T-helper 9 cell (primary cell): ENCODE measurements at places on chromosomes 1 and 21.
A peak's percentile ranks its signal among the peaks of the same experiment; 100 is the strongest.

DNA sequence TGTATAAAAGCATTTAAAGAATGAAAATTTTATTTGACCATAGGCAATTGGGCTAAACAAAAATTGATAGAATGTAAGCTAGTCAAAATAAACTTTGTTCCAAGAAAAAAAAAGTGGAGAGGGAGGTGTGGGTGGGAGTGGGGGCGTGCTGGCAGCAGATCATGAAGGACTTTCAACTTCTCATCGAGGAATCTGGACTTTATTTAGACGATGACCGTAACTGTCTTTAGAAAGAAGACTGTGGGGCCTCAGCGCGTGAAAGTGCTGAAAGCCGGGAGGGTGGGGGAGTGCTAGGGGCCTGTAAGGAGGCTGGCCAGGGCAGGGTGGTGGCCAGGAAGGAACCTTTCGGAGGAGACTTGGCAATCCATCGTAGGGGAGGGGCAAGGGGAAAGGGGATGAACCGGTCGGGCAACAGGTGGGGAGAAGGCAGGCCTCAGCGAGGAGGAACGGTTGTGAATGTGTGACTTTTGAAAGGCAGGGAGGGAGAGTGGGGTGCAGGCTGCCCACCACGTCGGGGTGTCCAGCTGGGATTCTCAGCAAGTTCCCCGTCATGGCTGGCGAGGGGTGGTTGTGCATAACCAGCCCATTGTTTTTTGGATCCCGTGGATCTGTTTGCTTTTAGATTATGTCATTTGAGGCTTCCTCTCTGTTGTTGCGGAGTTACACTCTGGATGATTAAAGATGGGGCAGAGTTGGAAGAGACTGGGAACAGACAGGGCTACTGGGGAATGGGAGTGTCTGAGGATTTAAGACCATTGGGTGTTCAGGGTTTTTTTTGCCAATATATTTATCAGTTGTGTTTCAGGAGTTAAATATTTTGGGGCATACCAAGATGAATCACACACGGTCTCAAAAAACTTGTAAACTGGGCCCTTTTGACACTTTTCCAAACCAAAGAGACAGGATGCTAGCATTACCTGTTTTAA lies 35.5 kb downstream of the HUNK start:
- DNase-seq: no peak

DNA sequence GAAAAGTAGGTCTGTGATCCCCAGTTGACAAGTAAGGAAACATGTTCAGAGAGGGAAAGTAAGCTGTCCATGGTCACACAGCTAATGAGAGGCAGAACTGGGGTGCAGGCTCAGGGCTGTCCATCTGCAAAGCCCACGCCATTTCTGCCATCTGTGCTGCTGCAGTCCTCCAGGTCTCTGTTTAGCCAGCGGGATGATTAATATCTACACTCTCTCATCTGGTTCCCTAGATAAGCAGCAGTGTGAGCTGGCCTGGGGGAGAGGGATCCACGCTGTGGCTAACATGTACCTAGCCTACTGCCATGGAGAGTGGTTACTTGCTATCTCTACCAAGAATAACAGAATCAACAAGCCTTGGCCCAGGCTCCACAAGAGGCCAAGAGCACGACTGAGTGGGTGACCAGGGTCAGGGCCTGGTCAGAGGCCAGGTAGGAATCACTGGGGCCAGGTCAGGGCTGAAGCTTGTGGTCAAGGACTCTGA lies 75.2 kb downstream of the TRABD2B start:
- DNase-seq: no peak

DNA sequence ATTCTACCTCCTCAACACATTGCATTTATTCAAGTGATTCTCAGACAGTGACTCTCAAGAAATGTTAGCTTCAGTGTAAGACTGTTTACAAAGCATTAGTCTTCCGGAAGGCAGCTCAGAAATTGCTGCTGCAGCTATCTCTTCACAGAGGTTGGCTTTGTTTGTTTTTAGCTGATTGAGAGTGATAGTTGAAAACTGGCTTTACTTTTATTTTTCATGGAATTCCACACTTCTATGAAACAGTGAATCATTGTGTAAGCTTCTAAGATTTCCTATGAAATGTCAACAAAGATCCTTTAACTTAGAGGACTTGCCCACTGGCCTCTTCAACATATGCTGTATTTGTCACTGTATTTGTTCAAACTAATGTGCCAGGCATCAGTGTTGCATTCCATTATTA lies 121.3 kb downstream of the TNNI3K start:
- no peak for DNase-seq

GRCh38 chr1:47569681-47570470 lies 132.0 kb downstream of the FOXD2 start:
- no peak for DNase-seq

- DNase-seq: no peak
Observed at GRCh38 chr21:41973861-41974751, 20.3 kb upstream of the C2CD2 start.

DNA sequence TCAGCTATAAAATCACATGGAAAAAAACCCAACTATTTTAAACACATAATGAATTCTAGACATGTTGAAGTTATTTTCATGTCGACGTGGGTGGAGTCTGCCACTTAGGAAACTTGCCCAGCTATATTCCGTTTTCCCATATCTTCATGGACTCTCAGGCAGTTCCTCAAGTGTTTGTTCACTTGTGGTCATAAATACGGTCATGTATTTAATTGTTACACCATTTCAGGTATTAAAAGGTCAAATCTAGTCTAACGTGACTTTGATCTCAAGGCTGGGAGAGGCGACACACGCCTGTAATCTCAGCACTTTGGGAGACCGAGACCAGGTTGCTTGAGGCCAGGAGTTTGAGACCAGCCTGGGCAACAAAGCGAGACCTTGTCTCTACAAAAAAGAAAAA lies 346.9 kb downstream of the PBX1 start:
- DNase-seq: no peak

GRCh38 chr1:207815466-207815865 lies 63.6 kb downstream of the CD46 start:
- DNase-seq: no peak

GRCh38 chr21:37983336-37984095 lies 67.3 kb upstream of the KCNJ6 start:
- DNase-seq: no peak

DNA sequence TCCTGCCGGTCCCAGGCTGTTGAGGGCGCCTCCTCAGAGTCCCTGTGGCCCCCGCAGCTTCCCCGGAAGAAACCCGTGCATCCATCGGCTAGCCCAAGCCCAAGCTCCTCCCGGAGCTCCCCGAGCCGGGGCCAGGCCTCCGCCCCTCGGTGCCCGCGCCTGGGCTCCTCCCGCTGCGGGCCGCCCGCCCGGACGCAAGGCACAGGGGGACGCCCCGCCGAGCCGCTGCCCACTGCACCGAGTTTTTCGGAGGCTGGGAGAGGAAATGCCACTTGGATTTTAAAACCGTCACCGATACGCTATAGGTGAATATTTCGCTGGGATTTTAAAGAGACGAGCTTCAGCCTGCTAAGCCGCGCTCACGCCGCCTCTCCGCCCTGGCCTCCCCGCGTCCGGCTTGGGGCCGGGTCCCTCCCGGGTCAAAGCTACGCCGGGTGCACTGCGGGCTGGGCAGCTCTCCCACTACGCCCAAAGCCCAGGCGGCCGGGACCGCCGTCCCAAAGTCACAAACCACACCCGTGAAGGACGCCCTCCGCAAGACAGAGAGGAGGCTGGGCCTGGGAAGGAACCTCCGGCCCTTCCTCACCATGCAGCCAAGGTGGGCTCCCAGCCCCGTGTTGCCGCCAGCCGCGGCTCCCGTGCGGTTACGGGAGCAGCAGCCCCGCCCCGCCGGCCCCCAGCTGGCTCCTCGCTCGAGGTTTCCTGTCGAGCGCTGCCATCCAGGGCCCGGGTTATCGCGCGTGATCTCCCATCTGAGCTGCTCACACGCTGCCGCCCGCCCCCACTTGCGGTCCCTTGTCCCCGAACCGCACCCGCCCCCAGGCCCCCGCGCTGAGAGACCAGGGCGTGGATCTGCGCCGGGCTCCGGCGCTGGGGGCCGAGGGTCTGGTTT lies 63.2 kb downstream of the CD247 start:
- DNase-seq: peak; percentile 79

DNA sequence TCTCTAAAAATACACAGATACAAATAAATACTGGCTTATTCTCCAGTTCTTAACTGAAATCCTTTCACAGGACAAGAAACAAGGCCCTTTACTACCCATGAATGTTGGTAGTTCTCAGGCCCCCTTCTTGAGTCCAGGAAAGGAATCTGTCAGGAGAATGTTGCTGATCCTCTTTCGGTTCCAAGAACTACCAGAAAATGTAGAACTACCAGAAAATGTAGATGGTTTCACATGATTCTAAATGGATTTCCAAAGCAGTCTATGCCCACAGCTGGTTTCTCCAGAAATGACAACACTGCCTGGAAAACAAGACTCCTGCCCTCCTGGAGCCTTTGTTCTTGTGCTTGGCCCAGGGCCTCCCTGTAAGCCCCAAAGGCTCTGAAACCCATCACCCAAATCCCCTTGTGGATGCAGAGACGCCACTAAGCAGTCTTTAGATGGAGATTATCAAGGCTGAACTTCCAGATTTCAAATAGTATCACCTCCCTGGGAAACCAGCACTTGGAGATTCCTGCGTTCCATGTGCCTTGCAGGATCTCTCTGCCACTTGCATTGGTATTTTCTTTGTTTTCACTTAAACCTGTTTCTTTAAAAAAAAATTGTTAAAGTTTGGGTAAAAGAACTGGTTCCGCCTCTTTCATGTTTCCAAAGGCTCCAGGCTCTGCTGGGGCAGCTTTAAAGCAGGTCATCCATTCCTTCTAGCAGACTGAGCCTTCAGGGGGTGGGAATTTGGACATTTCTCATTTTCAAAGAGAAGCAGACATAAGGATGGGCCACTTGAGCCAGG lies 53.4 kb downstream of the MAN1C1 start:
- DNase-seq: no peak

DNA sequence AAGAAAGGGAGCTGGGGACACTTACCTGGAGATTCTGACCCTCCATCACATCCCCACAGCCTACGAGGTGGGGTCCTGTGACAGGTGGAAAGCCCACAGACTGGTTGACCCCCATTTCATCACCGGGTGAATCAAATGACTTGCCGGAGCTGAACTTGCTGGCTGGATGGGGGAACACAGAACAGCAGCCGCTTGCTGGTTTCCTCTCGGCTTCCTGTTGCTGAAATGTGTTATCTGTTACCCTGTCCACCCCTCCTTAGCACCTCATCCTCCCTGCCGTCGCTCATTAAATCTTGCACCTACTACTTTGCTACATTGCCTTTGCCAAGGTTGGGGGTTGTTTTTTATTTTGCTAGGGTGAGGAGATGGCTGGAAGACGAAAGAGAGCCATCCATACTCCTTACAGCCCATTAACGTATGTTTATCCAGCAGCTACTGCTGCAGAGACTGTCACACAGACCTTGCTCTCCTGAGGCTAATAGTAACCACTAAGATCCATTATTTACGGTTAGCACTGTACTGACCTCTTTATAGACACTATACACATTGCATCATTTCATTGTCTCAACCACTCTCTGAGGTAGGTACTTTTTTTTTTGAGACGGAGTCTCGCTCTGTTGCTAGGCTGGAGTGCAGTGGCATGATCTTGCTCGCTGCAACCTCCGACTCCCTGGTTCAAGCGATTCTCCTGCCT lies 7.0 kb downstream of the PAFAH2 start:
- DNase-seq: peak; percentile 14

DNA sequence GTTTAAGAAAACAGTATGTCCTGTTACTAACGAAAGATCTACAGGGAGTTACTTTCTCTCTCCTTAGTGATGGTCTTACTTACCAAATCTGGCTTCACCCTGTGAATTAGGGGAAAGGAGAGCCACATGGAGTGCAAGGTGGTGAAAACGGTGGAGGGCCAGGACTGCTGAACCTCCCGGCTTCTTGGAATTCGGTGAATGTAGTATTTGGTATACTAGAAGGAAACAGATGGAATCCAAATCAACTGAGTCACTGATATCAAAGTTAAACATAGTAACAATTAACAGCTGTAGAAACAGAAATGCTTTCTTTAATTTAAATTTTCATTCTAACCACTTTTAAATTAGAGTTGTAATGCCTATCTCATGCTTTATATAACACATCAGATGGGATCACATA lies 45.7 kb downstream of the ALG14 start:
- DNase-seq: no peak

DNA sequence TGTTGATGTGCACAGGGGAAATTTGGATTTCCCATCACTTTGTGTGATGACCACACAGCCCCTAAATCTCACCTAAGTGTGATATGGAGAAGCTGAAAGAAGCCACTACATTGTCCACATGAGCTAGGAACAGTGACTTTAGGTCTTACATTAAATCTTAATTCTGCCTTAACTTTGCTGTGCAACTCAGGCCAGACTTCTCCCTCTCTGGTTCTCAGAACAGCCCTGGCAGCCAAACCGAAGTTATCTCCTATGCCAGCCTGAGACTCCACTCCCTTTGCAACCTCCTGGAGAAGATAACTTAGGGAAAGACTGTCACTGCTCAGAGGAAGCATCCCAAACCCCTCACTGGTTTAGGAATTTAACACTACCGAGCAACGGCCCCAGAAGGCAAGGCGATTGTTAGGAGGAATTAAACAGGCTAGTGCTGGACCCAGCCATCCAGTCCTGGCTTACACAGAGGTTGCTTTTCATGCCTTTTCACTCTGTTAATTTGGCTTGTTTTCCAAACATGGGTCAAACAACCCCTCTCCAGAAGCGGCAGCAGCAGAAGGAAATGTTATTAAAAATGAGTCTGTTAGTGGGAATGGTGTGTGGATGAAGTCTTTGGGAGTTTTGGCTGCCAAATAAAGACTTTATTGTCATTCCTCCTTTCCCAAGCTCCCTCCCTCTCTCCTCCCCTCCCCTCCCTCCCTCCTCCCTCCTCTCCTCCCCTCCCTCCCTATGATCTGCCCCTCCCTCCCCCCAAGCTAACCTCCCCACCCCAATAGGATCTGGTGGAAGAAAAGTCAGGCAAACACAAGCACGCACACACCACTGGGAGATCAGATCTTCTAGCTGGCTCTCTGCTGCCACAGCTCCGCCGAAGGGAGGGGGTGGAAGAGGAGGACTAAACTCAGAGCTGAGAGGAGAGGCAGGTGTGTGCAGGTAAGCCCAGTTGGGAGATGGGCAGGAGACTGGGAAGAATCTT lies at the start of gene PRELP:
Gene PRELP, plus strand, starts transcription at position 795 of the 970 bp plus-strand sequence. CDS start 7,379 bp downstream, outside the sequence.
- DNase-seq: no peak

GRCh38 chr1:183178545-183178944 lies 7.5 kb upstream of the LAMC2 start:
- DNase-seq: no peak

DNA sequence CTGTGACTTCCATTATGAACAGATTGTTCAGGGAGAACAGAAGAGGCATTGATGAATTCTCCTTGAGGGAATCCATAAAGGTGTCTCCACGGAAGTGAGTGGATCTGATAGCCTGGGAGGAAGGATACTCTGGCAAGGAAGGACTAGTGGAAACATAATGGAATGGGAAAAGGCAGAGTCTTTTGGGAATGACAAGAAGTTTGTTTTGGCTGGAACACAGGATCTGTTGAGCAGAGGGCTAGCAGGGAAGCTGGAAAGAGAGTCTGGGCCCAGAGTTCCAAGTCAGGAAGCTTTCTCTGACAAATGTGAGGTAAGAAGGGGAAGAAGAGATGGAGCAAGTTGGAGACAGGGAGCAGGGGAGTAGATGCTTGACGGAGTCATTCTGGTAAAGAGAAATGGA lies 8.1 kb downstream of the ADAMTS5 start:
- no peak for DNase-seq

- DNase-seq: no peak
Observed at GRCh38 chr1:33384040-33384812, 46.7 kb downstream of the PHC2 start.

GRCh38 chr1:5522531-5523145 lies 469.6 kb downstream of the NPHP4 start:
- DNase-seq: no peak

- no peak for DNase-seq
Observed at GRCh38 chr1:232570007-232570406, 59.9 kb downstream of the SIPA1L2 start.
